Stimulated activated naive B cell treated with anti-CD40 and anti-IgM and Interleukin-4, amounts not matched to agents 10 μg/mL and 1 μg/mL and 100 μg/mL, for 72 hours (primary cell): ENCODE measurements at places on chromosomes 16 and 17.

- H3K27me3 ChIP-seq, result no peaks in the 10 kb centered on the region
- peaks cover 6% of the 10 kb centered on the region for H3K36me3 ChIP-seq
- no peak overlapping the region for H3K27ac ChIP-seq
- H3K4me1 ChIP-seq, result peaks cover 39% of the 10 kb centered on the region
- DNase-seq, result no peak
These were observed 2.4 kb downstream of the PGAP6 start for GRCh38 chr16:379183-379960.

DNA sequence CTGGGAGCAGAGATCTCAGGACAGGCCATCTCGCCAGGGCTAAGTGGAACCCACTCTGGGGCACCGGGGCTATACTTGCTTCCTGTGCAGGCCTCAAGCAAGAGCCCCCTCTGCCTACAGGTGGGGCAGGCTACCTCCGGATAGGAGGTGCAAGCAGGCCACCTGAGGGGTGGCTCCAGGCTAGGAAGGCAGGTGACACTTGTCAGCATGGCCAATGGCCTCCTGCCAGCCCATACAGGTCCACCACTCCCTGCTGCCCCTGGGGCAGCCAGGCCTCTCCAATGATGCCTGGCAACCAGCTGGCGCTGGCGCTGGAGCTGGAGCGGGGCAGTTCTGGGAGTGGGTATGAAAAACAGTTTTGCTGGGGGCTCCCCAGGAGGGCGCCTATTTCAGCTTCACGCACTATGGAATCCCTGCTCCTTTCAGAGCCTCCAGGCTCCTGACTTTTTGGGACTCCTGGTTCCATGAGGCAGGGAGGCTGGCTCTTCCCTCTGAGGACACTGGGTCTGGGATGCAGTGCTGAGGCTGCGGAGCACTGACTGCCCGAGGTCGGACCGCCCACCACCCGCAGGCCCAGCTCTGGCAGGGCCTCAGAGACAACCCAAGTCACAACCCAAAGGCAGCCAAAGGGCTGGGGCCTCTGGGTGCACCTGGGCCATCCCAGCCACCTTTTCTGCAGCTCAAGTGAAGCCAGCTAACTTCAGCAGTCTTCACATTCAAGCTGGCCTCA lies 8.4 kb upstream of the SREBF1 start:
- DNase-seq, result no peak
- H3K36me3 ChIP-seq, result no peaks in the 10 kb centered on the region
- H3K27me3 ChIP-seq, result no peaks in the 10 kb centered on the region
- H3K27ac ChIP-seq, result no peak overlapping the region
- H3K4me1 ChIP-seq, result peaks cover 21% of the 10 kb centered on the region
- no peak overlapping the region for H3K4me3 ChIP-seq

GRCh38 chr17:74694081-74694480 lies 18.6 kb downstream of the CD300LF start:
- H3K36me3 ChIP-seq, result no peaks in the 10 kb centered on the region
- no peak overlapping the region for H3K4me3 ChIP-seq
- no peak for DNase-seq
- H3K27ac ChIP-seq, result no peak overlapping the region
- peaks cover 15% of the 10 kb centered on the region for H3K27me3 ChIP-seq

- no peak for DNase-seq
- H3K27ac ChIP-seq, result no peak overlapping the region
- peaks cover 16% of the 10 kb centered on the region for H3K36me3 ChIP-seq
- peaks cover 7% of the 10 kb centered on the region for H3K4me1 ChIP-seq
- no peaks in the 10 kb centered on the region for H3K27me3 ChIP-seq
- no peak overlapping the region for H3K4me3 ChIP-seq
These were observed 107.6 kb downstream of the BANP start for GRCh38 chr16:88058817-88059216.
